Fibroblast of gingiva (primary cell): ENCODE measurements at places on chromosomes 12 and 14.

- DNase-seq: no peak
These were observed 266.2 kb downstream of the KTN1 start for GRCh38 chr14:55845963-55846825.

DNA sequence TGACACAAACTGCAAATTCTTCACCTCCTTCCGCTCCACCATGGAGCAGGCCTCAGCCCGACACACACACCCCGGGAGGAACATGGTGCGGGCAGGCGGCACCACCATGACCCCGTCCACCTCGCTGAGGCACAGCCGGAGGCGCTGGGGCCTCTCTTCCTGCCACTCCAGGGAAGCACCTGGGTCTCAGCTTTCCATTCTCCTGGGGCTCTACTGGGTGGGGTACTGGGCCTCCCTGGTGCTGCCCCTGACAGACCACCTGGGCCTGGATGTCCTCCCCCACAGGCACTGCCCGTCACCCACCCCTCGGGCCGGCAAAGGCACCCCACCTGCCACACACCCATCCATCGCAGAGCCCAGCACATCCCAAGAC lies 9.9 kb downstream of the AKT1 start:
- DNase-seq: no peak

DNA sequence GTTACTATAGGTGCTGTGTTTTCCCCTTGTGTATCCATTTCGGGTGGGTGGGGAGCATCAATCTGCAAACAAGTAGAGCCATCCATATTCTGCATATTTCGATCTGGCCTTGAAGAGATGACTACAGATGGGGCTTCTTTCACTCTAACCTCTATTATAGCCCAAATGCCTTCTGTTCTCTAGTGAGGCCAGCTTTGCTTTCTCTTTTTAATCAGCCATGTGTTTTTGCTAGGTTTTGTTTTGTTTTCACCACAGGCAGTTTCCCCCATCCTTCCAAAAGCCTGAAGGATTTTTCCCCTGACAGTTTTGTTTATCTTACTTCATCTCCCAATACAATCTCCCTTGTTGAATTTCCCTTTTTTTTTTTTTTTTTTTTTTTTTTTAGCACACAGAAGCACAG lies 224.1 kb downstream of the BTG1 start:
- no peak for DNase-seq

DNA sequence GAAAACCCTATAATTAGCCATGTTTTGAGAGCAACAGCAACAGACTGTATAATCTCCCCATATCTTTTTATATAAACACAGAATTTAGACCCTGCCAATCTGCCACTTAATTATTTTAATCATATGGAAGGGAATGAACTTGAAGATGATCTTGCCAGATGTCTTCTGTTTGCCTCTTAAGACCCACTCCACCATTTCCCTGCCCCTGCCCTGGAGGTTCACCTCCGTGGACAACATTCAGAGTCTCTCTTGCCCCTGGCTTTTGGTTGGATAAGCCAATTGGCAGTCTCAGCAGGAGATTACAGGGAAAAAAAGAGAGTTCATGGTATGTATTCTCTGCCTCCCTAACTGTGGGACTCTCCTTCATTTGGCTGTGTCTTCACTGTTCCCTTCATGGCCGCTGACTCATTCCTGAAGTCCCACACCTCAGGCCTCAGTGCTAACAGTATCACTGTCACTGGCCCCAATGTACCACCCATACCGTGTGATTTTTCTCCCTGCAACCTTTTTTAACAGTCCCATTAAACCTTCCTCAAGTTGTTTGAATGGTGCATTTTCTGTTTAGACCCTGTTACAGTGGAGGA lies 184.8 kb downstream of the PIK3C2G start:
- no peak for DNase-seq

GRCh38 chr14:28097585-28097984 lies 669.0 kb upstream of the FOXG1 start:
- DNase-seq: no peak

GRCh38 chr12:12004524-12004923 lies 66.2 kb upstream of the BCL2L14 start:
- DNase-seq: no peak

DNA sequence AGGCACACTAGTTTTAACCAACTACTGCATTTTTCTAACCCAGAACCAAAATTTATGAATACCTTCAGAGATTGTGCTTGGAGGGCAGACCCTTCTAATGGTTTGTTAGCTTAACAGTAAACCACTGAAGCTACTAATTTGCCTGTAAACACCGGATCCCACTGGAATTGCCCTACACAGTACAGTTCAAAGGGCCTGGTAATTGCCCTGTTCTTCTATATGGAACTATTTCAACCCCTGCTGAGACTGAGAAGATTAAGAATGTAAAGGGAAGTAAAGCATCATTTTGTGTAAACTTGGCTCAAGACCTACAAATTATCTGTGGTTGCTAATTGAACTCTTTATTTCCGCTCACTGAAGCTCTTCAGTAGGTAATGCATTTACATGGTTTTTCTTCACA lies 468.1 kb downstream of the NPAS3 start:
- no peak for DNase-seq

- no peak for DNase-seq
These were observed 509.7 kb downstream of the NAV3 start for GRCh38 chr12:78340406-78340805.

DNA sequence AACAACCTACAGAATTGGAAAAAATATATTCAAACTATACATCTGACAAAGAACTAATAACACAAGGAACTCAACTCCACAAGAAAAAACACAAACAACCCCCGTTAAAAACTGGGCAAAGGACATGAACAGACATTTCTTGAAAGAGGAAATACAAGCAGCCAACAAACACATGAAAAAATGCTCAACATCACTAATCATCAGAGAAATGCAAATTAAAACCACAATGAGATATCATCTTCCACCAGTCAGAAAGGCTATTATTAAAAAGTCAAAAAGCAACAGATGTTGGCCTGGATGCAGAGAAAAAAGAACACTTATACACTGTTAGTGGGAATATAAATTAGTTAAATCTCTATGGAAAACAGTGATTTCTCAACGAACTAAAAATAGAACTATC lies 82.6 kb upstream of the CCDC91 start:
- peak; percentile 78 for DNase-seq

- no peak for DNase-seq
These were observed 22.5 kb upstream of the GSG1 start for GRCh38 chr12:13125996-13126395.

DNA sequence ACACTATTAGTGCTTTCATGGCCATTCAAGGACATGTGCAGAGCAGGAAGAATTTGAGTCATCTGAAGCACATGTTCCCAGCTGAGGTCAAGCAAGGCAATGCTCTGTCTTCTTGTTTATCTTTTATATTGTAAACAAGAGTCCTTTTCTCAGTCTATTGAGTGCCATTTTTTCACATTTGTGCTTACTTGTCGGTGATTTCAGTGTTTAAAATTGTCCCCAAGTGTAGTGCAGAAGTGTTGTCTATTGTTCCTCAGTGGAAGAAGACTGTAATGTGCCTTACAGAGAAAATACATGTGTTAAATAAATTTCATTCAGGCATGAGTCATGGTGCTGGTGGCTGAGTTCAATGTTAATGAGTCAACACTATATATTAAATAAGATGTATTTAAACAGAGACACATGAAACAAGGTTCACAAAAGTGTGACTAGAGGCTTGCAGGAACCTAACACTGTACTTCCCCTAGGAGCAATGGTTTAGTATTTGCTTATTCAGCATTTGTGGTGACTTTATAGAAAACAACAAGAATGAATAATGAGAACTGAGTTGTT lies 391.1 kb downstream of the LRIG3 start:
- peak; percentile 71 for DNase-seq

DNA sequence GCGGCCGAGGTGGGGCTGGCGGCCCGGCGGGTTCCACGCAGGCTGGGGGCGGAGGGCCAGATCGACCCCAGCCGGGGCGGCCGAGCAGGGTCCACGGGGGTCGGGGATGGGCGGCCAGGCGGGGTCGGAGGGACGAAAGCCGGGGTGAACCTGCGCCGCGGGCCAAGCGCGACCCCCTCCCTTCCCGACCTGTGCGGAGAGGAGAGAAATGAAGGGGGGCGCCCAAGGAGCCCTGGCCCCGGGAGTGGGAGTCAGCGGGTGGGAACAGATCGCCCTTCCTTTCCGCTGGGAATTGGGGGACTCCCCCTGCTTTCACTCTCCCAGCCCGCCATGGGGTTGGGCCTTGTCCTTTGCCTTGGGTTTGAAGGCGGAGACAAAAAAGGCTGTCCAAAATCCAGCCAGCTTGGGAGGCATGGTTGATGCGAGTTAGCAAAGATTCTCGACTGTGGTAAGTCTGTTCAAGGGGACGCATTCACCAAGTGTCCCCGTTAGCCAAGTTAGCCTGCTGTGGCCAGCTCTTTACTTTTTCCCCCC lies 559 bp upstream of the CKAP4 start:
- DNase-seq: peak; percentile 79

- DNase-seq: no peak
These were observed 9.7 kb upstream of the KRT81 start for GRCh38 chr12:52300796-52301691.
